ENCODE measurements at places on chromosomes 5 and 9. TPM values are rescaled to one million over a fixed set of nuclear protein-coding genes. Genes with fewer than 3 reads are reported as not detected.

Gene TMEM232
- 0.66 TPM for total RNA-seq

Gene SLC25A2
- total RNA-seq: not detected

Gene IL4
- total RNA-seq: not detected

Gene ECM2
- total RNA-seq: not detected

DNA sequence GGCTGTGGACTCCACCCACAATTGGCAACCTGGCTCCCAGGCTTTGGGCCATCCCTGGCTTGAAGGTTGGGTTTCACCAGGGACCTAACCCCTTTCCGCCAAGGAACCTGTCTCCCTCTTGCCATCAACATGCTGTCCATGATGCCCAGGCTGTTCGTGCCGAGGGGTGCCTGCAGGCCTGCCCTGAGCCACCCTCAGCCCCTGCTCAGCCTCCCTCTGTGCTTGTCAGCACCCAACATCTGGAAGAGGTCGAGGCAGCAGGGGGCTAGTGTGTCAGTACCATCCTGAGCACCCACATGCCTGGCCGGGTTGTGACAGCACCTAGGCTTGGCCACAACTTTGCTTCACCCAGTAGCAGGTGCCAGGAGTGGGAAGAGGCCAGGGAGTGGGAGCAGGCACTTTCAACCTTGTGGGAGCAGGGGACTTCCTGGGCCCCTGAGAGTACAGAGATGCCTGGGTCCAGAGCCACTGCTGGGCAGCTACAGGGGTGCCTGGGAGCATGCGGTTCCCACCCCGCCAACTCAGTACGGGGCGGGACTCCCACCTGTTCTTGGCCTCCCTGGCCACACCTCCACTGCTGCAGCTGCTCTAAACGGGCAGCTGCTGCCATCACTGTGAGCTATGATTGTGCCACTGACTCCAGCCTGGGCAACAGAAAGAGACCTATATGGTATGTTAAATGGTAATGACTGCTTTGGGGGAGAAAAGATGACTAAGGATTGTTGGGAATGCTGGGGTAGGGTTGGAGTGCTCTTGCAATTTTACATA, 6.3 kb downstream of the PDCD1LG2 start:
- H3K4me1 ChIP-seq: peaks cover 26% of the 10 kb centered on the region
- no peaks in the 10 kb centered on the region for H3K36me3 ChIP-seq
- no peaks in the 10 kb centered on the region for H3K27me3 ChIP-seq
- H3K4me3 ChIP-seq: no peak overlapping the region
- H3K27ac ChIP-seq: no peak overlapping the region

- H3K27ac ChIP-seq: no peak overlapping the region
- H3K36me3 ChIP-seq: peaks cover 45% of the 10 kb centered on the region
- DNase-seq: no peak
- H3K27me3 ChIP-seq: no peaks in the 10 kb centered on the region
- no peak overlapping the region for H3K4me3 ChIP-seq
Observed at GRCh38 chr5:154437281-154437965, 8.4 kb upstream of the SAP30L start.

GRCh38 chr9:96450613-96451528, 902 bp downstream of the HABP4 start:
- H3K4me1 ChIP-seq: peaks cover 31% of the 10 kb centered on the region
- H3K36me3 ChIP-seq: no peaks in the 10 kb centered on the region
- H3K4me3 ChIP-seq: peak overlapping the region; percentile 84

DNA sequence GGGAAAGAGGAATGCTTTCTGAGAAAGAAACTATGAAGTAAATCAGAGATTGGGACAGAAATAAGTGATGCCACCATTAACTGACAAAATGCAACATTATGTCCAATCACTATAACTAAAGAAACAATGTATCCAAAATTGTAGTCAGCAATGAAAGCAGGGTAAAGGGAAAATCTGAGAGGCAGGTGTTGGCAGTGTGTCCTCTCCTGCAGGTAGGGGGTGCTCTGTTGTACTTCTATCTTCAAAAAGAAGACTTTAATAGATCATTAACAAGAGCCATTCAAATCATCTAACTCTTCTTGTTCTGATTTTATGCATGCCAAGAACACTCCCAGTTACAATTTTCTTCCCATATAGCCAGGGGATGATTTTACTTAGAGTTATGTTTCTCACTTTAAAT, 1275.7 kb downstream of the PTPRD start:
- no peak for DNase-seq
- H3K36me3 ChIP-seq: no peaks in the 10 kb centered on the region
- H3K27ac ChIP-seq: no peak overlapping the region
- H3K4me3 ChIP-seq: no peak overlapping the region

DNA sequence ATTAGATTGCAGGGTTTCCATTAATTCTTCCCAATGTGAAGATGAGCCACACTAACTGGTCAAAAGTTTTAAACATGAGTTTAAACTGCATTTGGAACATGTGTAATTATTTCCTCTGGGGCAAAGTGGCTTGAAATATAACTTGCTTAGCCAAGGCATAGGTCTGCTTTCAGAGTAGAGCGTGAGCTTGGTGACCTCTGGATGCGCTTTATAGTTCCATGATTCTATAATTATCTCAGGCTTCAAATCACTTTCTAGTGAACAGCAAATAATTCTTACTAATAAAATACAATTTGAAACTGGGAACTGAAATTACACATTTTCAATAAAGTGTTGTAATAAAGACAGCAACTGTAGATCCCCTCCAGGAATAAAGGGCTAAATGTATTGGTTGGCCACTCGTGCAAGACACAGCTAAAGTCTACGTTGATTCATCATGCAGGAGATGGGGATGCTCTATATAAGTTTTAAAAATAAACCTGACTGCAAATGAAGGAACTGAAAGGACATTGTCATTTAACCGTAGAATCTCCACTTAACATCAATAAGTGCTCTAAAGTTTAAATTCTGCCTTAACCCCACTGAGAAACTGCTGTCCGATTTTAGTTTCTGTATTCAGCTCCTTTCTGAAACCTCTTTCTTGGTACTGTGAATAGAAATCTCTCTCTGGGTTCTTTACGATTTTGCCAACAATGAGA, 460.0 kb downstream of the PSAT1 start:
- no peaks in the 10 kb centered on the region for H3K27me3 ChIP-seq
- no peak overlapping the region for H3K4me3 ChIP-seq
- no peak for DNase-seq
- H3K4me1 ChIP-seq: no peaks in the 10 kb centered on the region

- H3K36me3 ChIP-seq: no peaks in the 10 kb centered on the region
- no peak overlapping the region for H3K27ac ChIP-seq
- H3K4me1 ChIP-seq: peaks cover 20% of the 10 kb centered on the region
Observed at GRCh38 chr9:129596541-129597331, 24.2 kb downstream of the C9orf50 start.

DNA sequence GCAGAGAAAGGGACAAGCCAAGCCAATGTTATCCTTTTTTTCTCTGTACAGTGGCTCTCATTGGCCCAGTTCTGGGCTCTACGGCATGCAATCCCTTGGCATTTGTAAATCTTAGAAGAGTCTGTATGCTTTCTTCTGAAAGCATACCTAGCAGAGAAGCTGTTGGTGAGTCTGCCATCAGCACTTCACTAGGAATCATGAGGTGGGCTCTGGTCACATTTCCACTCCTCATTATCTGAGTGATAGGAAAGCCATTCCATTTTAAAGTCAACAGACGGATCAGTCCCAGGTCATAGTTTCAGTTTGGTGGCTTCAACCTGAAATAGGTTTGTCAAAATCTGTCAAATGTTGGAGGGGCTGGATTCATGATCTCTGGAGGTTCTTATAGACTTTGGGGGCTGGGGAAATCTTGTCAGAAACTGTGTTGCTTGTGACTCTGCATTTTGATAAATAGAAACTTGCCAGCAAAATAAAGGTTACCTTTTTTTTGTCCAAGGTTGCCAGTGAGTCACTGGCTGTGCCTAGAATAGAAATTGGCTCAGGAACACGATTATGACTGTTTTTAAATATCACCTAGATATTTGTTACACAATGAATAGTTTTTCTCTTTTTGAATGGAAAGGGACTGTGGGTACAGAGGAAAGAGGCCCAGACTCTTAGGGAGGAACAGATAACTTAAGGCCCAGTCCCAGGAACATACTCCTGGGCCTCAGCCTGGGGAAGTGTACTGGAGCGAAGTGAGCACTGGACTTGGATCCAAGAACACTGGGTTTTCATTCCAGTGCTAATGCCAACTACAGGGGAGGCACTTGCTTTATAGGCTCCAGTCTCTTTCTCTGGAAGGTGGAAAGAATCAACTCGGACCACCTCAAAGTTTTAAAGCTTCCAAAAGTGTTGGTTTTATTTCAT, 183.1 kb downstream of the NMUR2 start:
- no peaks in the 10 kb centered on the region for H3K36me3 ChIP-seq
- no peak overlapping the region for H3K27ac ChIP-seq
- no peak for DNase-seq
- no peaks in the 10 kb centered on the region for H3K4me1 ChIP-seq

- no peak for DNase-seq
- no peaks in the 10 kb centered on the region for H3K36me3 ChIP-seq
- H3K4me3 ChIP-seq: no peak overlapping the region
Observed at GRCh38 chr5:179431221-179431824, 86.1 kb upstream of the ADAMTS2 start.
